ENCODE measurements at places on chromosomes 1 and 21. TPM values are rescaled to one million over a fixed set of nuclear protein-coding genes. Genes with fewer than 3 reads are reported as not detected.

GRCh38 chr1:107934578-107934977 is 30.4 kb downstream of the VAV3 start:
- no peaks in the 10 kb centered on the region for H3K27me3 ChIP-seq
- H3K36me3 ChIP-seq = no peaks in the 10 kb centered on the region
- no peaks in the 10 kb centered on the region for H3K4me1 ChIP-seq
- DNase-seq = no peak

- no peaks in the 10 kb centered on the region for H3K36me3 ChIP-seq
- H3K4me1 ChIP-seq = no peaks in the 10 kb centered on the region
- H3K27ac ChIP-seq = no peak overlapping the region
Observed at GRCh38 chr21:25809013-25809412, 74.2 kb downstream of the GABPA start.

DNA sequence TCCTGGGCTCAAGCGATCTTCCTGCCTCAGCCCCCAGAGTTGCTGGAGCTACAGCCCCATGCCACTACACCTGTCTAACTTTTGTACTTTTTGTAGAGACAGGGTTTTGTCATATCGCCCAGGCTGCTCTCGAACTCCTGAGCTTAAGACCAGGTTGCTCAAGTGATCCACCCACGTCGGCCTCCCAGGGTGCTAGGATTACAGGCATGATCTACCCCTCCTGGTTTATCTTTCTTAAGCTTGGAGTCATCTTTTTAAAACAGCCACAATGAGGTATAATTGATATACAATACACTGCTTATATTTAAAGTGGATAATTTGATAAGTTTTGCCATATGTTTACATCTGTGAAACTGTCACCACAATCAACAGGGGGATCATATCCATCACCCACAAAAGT is 25.4 kb upstream of the WDR26 start:
- H3K4me1 ChIP-seq = peaks cover 18% of the 10 kb centered on the region
- no peak for DNase-seq
- no peaks in the 10 kb centered on the region for H3K27me3 ChIP-seq

DNA sequence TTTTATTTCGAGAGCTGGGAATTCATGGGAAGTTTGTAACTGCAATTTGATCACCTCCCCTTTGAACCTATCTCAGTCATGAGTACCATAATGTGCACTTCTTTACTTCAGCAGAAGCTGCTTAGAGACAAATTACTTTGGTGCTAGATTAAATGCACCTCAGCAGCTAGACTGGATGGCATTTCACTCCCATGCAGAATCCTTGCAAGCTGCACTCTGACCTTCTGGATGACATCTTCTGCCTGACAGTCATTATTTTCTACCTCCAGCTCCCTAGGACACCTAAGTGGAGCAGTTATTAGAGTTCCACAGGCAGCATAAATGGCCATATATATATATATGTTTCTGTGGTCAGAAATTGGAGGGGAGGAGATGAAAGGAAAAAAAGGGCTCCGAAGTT is 366.0 kb upstream of the TMPRSS15 start:
- H3K4me3 ChIP-seq = no peak overlapping the region
- H3K36me3 ChIP-seq = no peaks in the 10 kb centered on the region
- no peak overlapping the region for H3K27ac ChIP-seq
- H3K4me1 ChIP-seq = peaks cover 8% of the 10 kb centered on the region

DNA sequence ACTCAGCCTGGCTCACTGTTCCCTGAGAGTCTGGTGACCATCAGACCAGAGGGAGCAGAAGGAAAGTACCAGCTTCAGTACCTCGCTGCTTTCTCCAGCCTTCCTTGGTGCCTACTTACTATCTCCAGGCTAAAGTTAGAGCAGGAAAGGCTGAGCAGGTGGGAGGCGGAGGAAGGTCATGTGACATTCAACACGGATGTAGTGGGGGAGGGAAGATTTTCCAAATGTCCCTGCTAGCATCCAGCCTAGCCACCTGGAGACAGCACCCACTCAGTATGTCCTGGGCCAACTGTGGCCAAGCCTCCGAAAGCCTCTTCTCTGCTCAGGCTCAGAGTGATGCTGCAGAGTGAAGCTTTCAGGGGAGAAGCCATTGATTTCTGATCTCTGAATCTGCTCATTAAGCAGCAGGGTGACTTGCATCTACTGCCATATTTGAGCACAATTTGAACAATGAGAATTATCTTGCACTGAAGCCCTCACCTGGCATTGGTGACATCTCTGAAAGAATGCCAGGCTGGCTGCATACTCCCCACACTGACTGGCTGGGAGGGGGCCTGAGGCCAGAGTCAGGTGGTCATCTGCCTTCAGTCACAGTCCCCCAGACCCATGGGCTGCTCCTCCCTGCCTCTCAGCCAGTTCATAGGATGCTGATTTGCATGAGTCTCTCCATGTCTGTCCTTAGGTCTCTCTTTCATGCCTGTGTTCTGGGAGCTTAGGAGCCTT is 86.2 kb downstream of the KCND3 start:
- no peak overlapping the region for H3K27ac ChIP-seq
- no peak for DNase-seq
- H3K27me3 ChIP-seq = no peaks in the 10 kb centered on the region
- no peak overlapping the region for H3K4me3 ChIP-seq

- no peak overlapping the region for H3K4me3 ChIP-seq
- H3K4me1 ChIP-seq = peaks cover 17% of the 10 kb centered on the region
- no peak overlapping the region for H3K27ac ChIP-seq
Observed at GRCh38 chr1:98824736-98825135, 163.2 kb downstream of the SNX7 start.

- no peak overlapping the region for H3K4me3 ChIP-seq
- DNase-seq = no peak
- H3K27me3 ChIP-seq = no peaks in the 10 kb centered on the region
- no peaks in the 10 kb centered on the region for H3K36me3 ChIP-seq
- H3K4me1 ChIP-seq = peaks cover 13% of the 10 kb centered on the region
Observed at GRCh38 chr1:111615870-111616715, 3.5 kb upstream of the RAP1A start.

ETV3L gene
- not detected for total RNA-seq

GRCh38 chr1:241096982-241097381 is 260.0 kb downstream of the RGS7 start:
- H3K27me3 ChIP-seq = no peaks in the 10 kb centered on the region
- H3K27ac ChIP-seq = no peak overlapping the region
- no peaks in the 10 kb centered on the region for H3K36me3 ChIP-seq
- H3K4me1 ChIP-seq = 0 out of 2 replicates have a peak, but pooled peaks cover 5% of the 10 kb centered on the region
- no peak overlapping the region for H3K4me3 ChIP-seq

- DNase-seq = no peak
- no peaks in the 10 kb centered on the region for H3K27me3 ChIP-seq
- no peak overlapping the region for H3K4me3 ChIP-seq
- H3K4me1 ChIP-seq = no peaks in the 10 kb centered on the region
- H3K27ac ChIP-seq = no peak overlapping the region
- no peaks in the 10 kb centered on the region for H3K36me3 ChIP-seq
Observed at GRCh38 chr1:20597650-20598049, 8.8 kb downstream of the CDA start.

DNA sequence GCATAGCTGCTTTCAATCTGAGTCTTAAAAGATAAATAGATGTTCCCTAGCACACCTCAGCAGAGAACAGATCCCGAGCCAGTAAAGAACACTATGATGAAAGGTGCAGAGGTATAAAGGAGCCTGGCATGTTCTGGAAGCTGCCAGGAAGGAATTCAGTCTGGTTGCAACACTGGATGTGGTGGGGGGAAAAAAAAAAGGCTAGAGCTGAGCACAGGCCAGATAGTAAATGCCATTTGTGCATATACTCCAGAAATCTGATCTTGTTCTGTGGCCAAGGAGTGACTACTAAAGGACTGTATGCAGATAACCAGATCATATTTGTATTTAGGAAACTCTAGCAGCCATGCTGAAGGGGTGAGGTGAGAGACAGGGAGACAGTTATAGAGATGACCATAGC is 240.3 kb downstream of the VAV3 start:
- H3K27ac ChIP-seq = no peak overlapping the region
- no peaks in the 10 kb centered on the region for H3K36me3 ChIP-seq
- DNase-seq = no peak
- no peaks in the 10 kb centered on the region for H3K27me3 ChIP-seq
- H3K4me1 ChIP-seq = no peaks in the 10 kb centered on the region

CHIT1 gene
- total RNA-seq = not detected

DNA sequence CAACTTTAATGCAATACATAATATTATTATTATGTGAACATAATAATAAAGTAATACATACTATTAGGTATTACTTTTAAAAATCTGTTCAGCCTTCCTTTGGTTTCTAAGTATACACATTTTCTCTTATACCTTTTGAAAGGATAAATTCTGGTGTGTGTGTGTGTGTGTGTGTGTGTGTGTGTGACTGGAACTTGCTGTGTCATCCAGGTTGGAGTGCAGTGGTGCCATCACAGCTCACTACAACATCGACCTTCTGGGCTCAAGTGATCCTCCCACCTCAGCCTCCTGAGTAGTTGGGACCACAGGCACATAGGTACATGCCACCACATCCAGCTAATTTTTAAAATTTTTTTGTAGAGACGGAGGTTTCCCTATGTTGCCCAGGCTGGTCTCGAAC is 88.5 kb downstream of the CCDC30 start:
- no peaks in the 10 kb centered on the region for H3K4me1 ChIP-seq
- no peaks in the 10 kb centered on the region for H3K36me3 ChIP-seq
- H3K4me3 ChIP-seq = no peak overlapping the region

DNA sequence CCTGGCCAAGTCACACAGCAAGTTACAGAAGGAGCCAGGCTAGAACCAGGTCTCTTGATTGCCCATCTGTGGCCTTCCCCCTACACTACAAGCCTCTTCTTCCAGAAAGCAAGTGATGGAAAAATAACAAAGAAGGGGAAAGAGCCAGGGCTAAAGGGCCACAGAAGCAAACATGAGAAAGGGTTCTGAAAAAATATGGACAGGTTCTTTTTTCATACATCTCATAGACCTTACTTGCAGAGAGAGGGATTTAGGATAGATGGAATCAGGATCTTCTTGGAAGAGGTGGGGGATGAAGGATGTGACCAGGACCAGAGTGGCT is 3.2 kb downstream of the RHBG start:
- H3K27me3 ChIP-seq = no peaks in the 10 kb centered on the region
- no peak overlapping the region for H3K27ac ChIP-seq
- no peak overlapping the region for H3K4me3 ChIP-seq
- H3K36me3 ChIP-seq = no peaks in the 10 kb centered on the region
- no peak for DNase-seq
- H3K4me1 ChIP-seq = peaks cover 50% of the 10 kb centered on the region

DNA sequence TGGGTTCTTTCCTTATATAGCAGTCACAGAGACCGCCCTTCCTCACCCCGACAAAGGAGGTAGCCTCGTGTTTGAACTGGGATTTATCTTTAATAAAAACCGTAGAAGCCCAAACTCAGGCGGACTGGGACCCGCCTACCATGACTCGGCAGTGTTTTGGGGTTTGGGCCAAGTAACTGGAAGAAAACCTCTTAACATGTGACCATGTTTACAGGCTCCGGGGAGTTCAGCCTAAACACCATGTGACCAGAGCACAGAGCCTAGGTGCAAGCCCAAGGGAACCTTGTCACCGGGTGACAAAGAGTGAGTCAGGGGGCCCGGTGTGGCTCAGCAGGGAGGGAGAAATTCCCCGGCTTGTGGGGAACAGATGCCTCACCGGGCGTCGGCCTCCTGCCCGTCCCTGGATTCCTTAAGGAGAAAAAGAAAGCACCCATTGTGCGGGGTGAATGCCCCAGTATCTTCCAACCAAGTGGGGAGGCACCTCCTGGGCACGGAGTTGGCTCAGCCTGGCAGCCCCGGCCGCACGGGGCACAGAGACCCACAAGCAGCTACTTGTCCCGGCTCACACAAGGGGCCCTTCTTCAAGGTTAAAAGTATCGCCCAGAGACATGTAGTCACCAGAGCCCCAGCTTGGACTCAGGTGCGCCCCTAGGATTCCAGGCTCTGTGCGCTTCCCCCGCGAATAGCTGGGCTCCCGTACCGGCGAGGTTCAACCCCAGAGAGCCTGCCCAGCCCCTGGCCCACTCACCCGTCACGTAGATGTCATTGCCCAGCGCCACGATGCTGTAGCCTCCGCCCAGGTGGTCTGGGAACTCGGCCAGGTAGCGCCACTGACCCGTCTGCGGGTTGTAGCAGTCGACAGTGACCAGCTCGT is 1.4 kb downstream of the KLHL21 start:
- H3K27ac ChIP-seq = peak overlapping the region; percentile 97
- H3K36me3 ChIP-seq = peaks cover 6% of the 10 kb centered on the region
- no peak for DNase-seq
- peak overlapping the region; percentile 56 for H3K4me3 ChIP-seq

- H3K4me3 ChIP-seq = no peak overlapping the region
- H3K4me1 ChIP-seq = peaks cover 14% of the 10 kb centered on the region
- DNase-seq = no peak
- no peaks in the 10 kb centered on the region for H3K36me3 ChIP-seq
- no peak overlapping the region for H3K27ac ChIP-seq
- H3K27me3 ChIP-seq = no peaks in the 10 kb centered on the region
Observed at GRCh38 chr21:42475526-42476387, 20.3 kb downstream of the RSPH1 start.

GRCh38 chr1:211625040-211625439 is 46.1 kb upstream of the SLC30A1 start:
- no peaks in the 10 kb centered on the region for H3K4me1 ChIP-seq
- H3K27ac ChIP-seq = no peak overlapping the region
- no peaks in the 10 kb centered on the region for H3K27me3 ChIP-seq
- no peak overlapping the region for H3K4me3 ChIP-seq

GRCh38 chr1:54743416-54744226 is 20.7 kb downstream of the PARS2 start:
- no peak overlapping the region for H3K27ac ChIP-seq
- no peaks in the 10 kb centered on the region for H3K36me3 ChIP-seq
- DNase-seq = no peak
- no peaks in the 10 kb centered on the region for H3K27me3 ChIP-seq

DNA sequence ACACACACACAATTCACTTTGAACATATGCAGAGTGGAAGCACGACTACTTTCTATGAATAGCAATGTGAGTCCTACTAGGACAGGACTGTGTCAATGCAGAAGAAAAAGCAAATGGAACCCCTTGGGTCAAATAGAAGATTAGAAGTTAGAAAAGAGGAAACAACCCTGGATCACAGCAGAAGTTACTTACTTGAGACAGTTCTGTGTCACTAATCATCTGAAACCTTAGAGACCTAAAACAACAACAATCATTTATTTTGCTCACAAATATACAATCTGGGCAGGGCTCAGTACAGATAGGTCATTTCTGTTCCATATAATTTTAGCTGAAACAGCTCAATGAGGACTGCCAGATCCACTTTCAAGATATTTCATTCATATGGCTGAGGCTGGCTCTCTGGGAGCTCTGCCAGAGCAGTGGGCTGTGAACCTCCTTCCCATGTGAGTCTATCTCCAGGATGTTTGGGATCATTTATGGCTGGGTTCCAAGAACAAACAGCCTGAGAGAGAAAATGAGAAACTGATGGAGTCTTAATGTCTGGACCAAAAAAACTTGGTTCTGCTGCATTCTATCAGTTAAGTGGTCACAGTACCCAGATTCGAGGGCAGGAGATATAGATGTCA is 42.5 kb upstream of the IL10 start:
- DNase-seq = no peak
- H3K36me3 ChIP-seq = no peaks in the 10 kb centered on the region

DNA sequence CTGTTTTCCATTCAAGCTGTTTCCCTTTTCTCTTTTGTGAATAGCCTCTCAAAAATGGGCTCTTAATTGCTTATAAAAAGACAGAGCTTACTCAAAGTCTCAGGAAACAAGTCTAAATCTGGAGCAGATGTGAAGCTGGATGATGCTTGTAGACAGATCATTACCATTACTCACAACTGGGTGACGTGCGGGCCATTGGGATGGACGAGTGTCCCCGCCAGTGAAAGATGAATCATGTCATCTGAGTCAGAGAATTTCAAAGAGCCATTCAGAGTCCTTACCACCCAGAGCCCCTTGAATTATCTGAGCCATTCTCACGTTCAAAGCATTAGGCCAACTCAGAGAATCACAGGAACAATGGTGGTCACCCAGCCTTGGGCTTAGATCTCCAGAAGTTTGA is 134.6 kb downstream of the HUNK start:
- no peaks in the 10 kb centered on the region for H3K27me3 ChIP-seq
- H3K36me3 ChIP-seq = no peaks in the 10 kb centered on the region
- no peak for DNase-seq
- H3K4me3 ChIP-seq = no peak overlapping the region
- H3K27ac ChIP-seq = no peak overlapping the region
- H3K4me1 ChIP-seq = no peaks in the 10 kb centered on the region
